ENCODE measurements at places on chromosomes 11 and 22.

- no peak for DNase-seq
Measured at GRCh38 chr11:24531528-24531927, 34.7 kb downstream of the LUZP2 start.

DNA sequence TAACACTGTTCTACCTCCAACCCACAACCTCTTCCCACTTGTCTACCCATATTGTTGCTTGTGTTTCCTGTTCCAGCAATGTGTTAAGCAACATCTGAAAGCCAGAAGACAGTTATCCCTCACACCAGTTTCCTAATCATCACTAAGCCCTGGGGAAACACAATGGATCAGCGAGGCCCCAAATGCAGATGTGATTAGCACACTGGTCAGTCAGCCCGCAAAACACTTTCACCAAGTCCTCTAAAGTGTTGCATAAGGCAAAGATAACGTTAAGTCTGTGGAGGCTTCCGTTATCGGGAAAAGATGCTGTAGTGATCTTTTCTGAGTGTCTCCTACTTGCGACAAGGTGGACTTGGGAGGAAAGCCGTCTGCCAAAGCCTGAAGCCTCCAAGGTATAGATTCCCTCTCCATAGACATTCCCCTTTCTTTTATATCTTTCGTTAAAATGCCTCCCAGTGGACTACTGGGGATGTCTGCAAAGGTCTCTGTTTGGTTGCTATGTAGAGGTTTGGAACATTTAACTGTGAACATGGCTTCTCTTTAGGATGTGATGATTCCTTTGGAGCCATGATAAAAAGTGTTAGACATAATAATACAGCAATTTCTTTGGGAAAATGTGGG lies at the start of gene MS4A3:
Gene MS4A3, plus strand, starts transcription at position 317 of the 621 bp plus-strand sequence. CDS start 4,496 bp downstream, outside the sequence.
- no peak for DNase-seq

DNA sequence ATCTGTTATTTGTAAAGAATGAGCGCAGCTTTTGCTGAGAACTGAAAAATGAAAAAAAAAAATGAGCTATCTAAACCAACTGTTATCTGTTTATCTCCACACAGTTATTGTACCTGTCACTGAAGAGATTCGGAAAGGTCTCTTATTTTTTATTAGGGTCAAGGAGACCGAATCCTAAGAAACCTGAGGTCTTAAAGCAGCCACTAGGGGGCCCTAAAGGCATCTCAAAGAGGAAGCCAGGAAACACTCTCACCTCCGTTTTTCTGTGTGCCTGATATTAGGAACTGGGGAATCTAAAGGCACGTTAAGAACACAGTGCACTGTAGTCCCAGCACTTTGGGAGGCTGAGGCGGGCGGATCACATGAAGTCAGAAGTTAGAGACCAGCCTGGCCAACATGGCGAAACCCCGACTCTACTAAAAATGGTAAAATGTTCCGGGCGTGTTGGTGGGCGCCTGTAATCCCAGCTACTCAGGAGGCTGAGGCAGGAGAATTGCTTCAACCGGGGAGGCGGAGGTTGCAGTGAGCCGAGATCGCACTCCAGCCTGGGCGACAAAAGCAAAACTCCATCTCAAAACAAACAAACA lies 3.5 kb upstream of the LARGE1 start:
- DNase-seq: peak; percentile 48

DNA sequence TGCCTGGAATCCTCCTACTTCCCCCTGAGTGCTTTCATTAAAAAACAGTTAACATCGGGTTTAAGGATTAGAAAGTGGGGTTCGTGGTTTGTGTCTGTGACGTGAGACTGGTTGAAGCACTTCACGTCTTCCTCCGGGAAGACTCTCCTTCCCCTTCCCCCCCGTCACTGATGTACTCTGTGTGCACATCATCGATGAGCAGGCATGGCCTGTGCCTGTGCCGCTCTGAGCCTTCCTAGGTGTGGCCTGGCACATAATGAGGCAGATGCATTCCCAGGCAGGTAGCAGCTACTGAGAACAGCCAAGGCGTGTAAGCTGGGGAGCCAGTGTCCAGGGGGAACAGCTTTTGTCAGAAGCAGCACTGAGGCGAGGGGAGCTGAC lies 93.8 kb downstream of the BCR start:
- DNase-seq: no peak

DNA sequence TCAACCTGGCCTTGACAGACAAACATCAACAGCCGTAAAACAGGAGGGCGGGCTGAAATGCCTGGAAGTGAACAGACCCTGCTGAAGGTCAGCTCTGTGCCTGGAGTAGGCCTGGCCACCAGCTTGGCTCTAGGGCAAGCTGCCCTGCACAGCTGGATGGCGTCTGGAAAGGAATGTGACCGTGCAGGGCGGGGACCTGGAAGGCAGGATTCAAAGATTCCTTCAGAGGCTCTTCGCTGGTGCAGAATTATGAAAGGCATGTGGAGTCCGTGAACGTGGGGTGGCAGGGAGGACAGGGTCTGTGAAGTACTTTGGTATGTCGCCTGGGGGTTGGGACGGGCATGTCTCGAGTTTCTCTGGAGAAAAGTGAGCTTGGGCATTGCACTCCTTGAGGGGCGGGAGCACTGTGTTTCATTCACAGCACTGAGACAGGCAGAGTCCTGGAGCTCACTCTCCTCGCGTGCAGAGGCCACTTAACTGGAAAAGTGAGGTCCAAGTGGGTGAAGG lies 1.5 kb downstream of the EHD1 start:
- DNase-seq: peak; percentile 28

DNA sequence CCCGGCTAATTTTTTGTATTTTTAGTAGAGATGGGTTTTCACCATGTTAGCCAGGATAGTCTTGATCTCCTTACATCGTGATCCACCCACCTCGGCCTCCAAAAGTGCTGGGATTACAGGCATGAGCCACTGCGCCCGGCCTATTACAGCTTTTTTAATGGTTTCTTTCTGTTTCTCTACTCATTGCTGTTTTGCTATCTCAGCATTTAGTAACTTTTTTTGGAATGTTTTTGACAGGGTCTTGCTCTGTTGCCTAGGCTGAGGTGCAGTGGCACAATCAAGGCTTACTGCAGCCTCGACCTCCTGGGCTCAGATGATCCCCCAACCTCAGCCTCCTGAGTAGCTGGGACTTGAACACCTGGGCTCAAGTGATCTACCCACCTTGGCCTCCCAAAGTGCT lies 4.7 kb upstream of the CRKL start:
- DNase-seq: no peak

DNA sequence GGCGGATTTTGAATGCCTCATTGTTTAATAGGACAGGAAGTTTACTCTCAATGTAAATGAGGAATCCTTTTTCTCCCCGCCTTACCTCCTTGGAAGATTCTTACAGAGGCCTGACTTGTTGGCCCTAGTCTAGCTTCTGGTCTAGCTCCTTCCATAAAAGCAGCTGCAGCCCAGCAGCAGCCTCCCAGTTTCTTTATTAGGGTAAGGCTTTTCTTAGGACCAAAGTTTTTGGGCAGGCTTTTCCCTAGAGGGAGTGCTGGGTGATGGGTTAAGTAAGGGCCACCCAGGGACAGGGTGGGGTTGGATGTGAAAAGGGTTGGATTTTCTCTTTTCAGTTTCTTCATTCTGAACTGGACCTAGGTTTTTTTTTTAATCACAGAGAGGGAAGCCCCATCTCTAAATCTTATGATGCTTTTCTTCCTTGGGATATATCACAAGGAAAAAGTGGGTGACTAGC lies 49.7 kb downstream of the LIF start:
- DNase-seq: no peak

GRCh38 chr11:124807660-124808270 lies 7.6 kb upstream of the MSANTD2 start:
- no peak for DNase-seq

- DNase-seq: no peak
Measured at GRCh38 chr11:13857828-13858227, 104.7 kb upstream of the SPON1 start.

DNA sequence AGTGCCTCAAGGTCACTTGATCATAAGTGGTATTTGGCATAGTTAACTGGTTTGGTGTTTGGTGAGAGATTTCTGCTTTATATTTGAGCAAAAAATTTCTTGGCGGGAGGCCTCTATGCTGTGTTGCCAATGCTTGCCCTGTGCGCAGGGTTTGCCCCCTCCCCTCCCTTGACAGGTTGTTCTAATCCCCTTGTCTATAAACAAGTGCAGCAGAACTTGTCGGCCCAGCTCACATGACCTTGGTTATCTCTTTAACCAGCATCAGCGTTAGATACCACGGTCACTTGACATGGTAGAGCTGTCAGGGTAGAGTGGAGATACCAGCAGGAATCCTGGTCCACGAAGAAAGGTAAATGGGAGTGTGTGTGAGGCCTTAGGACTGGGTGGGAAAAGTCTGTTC lies 35.6 kb downstream of the MARK2 start:
- no peak for DNase-seq

GRCh38 chr11:96111308-96111707 lies 187.4 kb upstream of the MTMR2 start:
- no peak for DNase-seq

- no peak for DNase-seq
Measured at GRCh38 chr11:75853971-75854370, 39.0 kb downstream of the UVRAG start.

- DNase-seq: no peak
Measured at GRCh38 chr11:47121731-47122130, 54.9 kb downstream of the ARFGAP2 start.

GRCh38 chr11:93540896-93541553 lies 2.2 kb downstream of the SMCO4 start:
- DNase-seq: no peak

DNA sequence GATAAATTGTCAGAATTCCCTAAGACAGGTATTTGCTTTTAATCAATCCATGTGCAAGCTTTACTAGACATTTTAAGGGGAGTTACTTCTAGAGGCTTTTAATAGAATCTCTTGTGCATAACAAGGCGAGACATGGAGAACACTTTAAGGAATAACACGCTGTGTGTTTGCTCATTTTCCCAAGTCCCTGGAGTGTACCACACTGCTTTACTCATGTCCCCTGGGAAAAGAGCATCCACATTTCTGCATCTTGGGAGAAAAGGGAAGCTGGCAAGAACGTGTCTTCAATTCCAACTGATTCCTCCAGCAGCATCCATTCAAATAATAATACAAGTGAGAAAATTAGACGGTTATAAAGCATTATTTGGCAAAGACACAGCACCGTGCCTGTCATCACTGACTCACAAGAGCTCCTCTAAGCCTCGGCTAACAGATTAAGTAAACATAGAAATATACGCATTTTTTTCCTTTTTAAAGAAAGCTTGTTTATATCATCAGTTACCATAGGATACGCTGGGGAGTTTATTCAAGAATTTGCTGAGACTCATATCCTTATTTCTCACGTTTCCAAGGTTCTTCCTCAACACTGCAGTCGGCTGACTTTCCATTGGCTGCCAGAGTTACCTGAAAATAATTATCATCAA lies 121.5 kb downstream of the CD44 start:
- no peak for DNase-seq

DNA sequence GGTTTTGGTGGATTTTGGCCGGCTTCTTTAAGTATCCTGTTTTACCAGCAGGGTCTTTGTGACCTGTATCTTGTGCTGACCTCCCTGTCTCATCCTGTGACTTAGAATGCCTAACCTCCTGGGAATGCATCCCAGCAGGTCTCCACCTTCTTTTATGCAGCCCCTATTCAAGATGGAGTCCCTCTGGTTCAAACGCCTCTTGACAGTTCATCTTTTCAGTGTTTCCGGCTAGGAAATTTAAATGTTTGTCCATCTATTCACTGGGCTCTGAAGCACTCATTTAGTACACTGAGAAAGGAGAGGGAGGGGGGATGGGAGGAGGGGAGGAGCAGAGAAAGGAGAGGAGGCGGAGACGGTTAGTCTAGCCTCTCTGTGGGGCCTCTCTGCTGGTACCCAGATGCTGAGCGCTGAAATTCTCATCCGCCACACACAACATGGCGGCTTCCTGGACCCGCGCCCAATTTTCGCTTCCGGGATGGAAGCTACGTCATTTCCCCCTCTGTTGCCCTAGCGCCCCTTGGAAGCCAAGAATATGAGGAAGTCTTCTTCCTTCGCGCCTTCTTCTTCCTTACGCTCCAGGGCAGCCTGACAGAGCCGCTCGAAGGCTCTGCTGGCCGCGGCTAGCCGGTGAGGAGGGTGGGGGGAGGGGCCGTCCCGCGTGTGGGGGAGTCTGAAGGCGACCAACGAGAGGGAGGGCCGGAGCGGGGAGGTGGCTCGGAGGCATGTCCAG lies 69.0 kb upstream of the SYT13 start:
- peak; percentile 85 for DNase-seq

DNA sequence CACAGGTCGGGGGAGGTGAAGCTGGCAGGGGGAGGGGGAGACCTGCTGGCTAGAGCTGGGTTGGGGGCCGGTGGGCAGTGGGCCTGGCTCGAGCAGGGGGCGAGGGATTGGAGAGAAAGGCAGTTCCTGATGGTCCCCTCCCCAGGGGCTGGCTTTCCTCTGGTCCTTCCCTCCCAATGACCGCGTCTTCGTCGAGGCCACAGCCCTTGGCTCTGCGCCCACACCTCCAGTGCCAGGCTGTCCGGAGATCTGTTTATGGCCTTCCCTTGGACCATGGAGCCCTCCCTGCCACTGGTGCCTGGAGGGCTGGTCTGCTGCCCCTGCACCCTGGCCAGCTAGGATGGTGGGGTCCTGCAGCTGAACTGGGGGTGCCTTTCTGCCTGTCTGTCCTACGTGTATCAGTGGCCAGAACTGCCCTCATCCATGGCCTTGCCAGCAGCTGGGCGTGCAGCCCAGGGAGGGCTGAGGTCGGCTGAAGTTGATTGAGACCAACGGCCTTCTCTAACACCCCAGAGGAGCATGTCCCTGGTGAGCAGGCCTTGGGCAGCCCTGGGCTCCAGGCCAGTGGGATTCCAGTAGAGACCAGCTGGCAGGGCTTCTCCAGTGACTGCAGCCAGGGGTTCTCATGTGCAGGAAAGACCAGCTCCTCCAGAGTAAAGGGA lies 12.3 kb downstream of the TANGO2 start:
- DNase-seq: no peak

DNA sequence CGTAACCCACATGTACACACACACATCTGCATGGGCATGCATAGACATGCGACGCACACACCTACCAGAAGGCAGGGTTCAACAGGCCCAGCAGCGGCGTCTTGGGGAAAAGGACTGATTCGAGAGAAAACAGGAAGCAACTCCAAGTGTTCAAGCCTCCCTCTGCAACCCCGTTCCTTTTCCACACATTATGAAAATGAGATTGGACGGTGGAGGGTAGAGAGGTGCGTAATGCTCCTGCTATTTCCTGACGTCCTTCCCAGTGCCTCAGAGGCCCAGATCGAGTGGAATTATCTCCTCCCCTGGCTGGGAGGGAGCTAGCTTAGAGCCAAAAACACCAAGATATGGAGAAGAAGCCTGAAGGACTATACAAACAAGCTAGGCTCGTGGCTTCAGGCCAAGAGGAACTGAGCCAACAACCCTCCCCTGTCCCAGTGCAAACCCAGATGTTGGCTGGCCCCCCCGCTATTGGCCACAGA lies 289.2 kb downstream of the MN1 start:
- no peak for DNase-seq

Data from activated CD4-positive, alpha-beta T cell treated with anti-CD3 and anti-CD28 coated beads, Interleukin-2, amount 50 U/mL, for 16 hours (primary cell).